Stimulated activated CD8-positive, alpha-beta memory T cell treated with anti-CD3 and anti-CD28 coated beads, Interleukin-15, amount 100 ng/mL, for 48 hours (primary cell): ENCODE measurements at places on chromosomes 11 and 22.
A peak's percentile ranks its signal among the peaks of the same experiment; 100 is the strongest.

DNA sequence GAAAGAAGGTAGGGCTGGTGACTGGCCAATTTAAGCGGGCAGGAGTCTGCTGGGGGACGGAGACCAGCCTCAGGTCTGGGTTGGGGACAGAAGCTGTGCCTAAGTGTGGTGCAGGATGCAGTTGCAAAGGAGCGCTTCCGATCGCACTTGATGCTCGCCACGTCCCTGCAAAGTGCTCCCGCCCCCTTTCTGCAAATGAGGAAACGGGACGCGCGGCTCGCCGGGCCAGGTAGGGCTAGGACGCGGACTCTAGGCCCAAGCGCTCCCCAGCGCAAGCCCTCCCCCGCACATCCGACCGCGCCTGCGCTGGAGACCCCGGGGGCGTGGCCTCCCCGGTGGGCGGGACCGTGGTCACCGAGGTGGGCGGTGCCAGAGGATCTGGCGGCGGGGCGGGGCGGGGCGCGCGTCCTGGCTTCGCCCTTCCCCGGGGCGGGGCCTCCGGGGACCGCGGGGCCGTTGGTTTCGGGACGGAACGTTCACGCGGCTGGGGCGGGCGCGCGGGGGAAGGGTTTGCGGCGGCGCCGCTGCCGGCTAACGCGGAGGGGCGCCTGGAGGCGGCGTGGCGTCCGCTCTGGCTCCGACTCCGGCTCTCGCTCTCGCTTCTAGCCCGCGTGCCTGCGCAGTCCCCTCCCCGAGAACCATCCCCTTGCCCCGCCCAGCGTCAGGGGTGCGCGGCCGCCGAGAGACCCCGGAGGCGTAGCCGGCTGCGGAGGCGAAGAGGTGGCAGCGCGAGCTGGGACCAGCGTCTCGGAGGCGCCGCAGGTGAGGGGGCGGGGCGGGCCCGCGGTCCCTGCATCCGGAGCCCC lies at the start of gene FAM118A:
TSS of gene FAM118A (plus strand) at position 513 of the 806 bp plus-strand sequence. CDS start 12,446 bp downstream, outside the sequence.
- DNase-seq = peak; percentile 93

DNA sequence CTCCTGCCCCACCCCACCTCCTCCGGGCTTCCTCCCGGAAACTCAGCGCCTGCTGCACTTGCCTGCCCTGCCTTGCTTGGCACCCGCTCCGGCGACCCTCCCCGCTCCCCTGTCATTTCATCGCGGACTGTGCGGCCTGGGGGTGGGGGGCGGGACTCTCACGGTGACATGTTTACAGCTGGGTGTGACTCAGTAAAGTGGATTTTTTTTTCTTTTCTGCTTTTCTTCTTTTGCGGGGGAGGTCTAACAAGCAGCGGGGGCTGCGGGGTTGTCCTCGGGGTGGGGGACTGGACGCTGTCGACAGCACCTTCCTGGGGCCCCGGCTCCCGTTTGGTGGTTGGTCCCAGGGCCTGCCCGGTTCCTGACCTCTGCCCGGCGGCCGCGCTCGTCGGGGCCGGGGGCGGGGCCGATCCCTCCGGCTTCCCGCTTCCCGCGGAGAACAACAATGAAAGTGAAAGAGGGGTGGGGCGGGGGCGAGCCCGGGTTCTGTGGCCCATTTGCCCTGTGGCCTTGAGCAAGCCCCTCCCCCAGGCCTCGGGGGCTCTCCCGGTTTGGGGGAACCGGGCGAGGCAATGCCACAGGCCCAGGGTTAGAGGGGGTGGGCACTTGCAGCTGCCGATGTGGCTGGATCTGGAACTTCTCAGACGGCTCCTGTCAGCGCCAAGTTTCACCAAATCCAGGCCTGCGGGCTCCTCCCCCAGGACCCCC lies 975 bp upstream of the MDK start:
- DNase-seq = peak; percentile 57

DNA sequence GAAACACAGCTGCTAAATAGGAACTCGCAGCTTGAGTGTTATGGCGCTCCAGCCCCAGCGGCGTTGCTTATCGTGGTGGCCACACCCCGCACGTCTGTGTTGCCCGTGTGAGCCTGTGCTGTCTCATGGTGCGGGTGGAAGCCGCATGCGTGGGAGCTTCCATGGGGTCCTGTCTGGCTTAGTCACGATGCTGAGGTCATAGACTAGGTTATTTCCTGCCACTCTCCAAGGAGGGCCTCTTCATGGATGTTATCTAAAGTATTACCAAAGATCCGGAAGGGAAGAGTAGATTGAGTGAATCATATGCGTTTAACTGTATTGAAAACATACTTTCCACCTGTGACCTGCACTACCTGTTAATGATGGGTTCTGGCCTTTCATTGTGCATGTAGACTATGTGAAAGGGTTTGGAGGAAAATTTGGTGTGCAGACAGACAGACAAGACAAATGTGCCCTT lies 21.7 kb downstream of the CTTN start:
- no peak for DNase-seq

GRCh38 chr11:63901660-63902059 lies 15.3 kb downstream of the RCOR2 start:
- no peak for DNase-seq

GRCh38 chr11:45655347-45655756 lies 10.1 kb downstream of the CHST1 start:
- peak; percentile 52 for DNase-seq

DNA sequence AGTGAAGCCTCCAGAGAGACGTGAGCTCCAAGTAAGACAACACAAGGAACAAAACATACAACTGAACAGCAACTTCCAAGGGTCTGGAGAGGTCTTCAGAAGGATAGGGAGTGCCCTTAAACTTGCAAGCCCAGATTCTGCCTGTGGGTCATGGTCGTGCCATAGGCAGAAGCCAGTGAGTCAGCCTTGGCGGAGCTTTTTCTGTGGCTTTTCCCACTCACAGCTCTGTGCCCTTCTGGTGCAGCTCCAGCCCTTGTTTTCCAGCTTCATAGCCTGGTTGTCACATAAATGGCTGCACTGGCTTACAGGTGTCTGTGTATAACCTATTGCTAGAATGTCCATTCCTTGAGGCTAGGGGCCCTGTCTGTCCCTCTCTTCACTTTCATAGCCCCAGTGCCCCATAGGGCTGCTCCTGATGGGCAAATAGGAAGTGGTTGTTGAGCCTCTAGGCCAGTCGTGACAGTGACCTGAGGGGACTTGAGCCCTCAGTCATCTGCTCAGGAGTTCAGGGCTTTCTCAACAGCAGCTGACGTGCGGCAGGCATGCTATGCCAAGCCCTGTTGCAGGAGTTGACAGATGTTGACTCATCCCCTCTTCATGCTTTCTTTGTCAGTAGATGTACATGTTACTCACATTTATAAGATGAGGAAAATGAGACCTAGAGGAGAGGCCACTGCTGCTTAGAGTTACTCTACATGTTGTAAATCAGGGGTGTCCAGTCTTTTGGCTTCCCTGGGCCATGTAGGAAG lies 7.4 kb downstream of the MED15 start:
- no peak for DNase-seq

DNA sequence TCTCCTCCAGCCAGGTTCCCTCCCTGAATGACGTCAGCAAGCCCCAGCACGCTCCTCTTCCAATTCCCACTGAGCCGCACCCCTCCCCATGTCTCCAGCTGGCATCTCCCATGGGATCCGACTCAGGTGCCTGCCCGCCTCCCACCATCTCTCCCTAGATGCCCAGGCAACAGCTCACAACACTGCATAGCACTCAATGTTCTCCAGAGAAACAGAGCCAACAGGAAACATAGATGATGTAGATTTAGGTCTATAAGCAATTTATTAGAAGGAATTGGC lies 532.3 kb downstream of the BRD1 start:
- no peak for DNase-seq

- peak; percentile 40 for DNase-seq
These were observed 128.7 kb upstream of the TOP3B start for GRCh38 chr22:22111267-22111751.

DNA sequence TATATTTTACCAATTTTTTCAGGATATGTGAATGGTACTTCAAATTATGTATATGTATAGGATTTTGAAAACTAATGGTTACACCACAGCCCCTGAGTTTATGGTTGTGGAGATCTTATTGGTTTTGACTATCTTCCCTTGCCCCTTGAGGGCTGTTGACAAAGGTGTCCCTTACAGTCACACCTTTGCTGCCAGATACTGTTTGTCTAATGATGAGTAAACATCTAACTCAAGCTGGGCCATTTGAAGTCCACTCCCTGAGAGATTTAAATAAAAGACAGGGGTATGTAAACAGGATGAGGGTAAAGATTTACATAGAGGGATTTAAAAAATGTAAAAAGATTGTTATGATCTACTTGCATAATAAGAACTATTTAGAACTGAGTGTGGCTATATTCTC lies 38.9 kb upstream of the LUZP2 start:
- DNase-seq = no peak

DNA sequence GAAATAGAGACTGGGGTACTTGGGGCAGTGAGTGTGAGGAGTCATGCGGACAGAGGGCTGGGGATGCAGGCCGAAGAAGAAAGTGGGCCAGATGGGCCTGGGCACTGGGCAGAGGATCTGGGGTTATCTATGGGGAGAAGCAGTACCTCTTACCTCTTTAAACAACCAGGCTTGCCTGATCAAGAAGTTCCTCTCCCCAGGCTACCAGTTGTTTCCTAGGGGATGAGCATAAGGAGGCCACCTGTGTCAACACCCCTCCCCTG lies 98.4 kb upstream of the PITPNB start:
- DNase-seq = no peak

DNA sequence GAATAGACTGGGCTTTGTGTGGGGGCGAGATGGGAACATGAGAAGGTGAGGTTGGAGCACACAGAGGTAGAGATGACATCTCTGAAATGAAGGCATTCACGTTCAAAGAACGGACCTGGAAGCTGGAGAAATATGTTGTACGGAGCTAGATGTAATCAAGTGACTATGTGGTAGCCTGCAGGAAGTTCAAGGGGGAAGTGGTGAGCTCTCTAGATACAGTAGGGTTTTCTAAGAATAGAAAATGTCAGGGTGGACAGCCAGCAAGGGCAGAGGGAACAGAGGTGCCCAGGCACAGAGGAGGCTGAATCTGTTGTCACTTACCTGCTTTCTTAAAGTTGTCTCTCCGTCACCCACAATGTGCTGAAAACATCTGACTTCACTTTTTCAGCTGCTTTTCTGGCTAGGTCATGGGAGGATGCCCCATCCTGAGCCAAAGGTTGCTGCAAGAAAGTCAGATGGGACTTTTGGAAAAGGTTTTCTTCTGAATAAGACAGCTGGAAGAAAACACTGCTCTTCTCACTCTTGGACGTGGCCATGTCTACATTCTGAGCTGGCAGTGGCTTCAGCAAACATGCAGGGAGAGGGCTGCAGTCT lies 171.5 kb upstream of the B3GAT1 start:
- DNase-seq = no peak

DNA sequence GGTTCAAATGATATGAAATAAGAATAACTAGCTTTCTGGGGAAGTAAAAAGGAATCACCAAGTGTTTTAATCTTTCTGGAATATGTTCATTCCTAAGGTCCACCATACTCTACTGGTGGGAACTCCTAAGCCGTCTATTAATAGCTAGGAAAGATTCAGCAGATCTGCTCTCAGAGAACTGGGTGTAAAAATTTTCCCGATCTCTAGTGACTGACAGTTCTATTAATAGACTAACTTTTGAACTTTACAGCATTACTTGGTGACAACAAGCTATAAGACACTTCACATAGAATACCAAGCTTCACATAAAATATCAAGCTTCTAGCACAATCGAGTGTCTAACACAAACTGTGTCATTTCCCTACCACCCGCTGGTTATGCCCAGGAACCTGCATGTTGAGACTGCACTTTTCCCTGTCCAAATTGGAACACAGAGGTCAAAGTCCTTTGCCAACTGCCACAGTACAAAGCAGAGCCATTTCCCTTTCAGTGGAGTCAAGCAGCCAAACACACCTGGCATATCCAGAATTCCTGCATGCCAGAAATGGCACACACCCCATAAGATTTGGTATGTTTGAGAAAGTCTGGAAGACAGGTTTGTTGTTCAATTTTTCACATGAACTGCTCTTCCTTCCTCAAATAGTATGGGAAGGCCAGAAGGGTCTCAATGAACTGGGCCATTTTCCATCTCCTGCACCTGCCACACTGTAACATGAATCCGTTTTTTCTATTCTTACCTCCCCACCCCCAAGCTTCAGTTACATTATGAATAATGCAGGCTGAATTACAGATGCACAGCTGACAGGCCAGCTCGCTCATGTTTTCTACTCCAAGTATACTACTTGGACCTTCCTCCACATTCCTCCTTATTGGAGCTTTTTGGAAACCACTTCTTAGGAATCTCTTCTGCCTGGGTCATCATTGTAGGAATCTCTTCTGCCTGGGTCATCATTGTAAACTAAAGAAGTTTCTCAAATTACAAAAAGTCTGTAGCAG lies 3.7 kb downstream of the OSBP start:
- DNase-seq = no peak

DNA sequence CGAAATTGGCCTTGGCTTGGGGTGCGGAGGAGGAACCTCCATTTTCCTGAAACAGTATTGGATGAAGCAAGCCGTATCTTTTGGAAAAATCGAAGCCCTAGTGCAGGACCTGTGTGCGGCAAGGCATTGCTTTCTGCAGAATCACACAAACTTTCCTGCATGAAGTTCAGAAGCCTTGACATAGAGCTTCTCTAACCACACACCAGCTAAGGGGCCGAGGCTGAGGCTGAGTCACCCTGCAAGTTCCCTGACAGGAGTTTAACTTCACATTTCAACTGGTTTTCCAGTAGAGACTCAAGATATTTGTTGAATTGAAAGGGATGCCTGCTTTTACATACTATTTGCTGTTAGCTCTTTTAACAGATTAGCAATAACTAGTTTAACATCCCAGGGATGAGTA lies 67.8 kb downstream of the TCF20 start:
- DNase-seq = peak; percentile 32

DNA sequence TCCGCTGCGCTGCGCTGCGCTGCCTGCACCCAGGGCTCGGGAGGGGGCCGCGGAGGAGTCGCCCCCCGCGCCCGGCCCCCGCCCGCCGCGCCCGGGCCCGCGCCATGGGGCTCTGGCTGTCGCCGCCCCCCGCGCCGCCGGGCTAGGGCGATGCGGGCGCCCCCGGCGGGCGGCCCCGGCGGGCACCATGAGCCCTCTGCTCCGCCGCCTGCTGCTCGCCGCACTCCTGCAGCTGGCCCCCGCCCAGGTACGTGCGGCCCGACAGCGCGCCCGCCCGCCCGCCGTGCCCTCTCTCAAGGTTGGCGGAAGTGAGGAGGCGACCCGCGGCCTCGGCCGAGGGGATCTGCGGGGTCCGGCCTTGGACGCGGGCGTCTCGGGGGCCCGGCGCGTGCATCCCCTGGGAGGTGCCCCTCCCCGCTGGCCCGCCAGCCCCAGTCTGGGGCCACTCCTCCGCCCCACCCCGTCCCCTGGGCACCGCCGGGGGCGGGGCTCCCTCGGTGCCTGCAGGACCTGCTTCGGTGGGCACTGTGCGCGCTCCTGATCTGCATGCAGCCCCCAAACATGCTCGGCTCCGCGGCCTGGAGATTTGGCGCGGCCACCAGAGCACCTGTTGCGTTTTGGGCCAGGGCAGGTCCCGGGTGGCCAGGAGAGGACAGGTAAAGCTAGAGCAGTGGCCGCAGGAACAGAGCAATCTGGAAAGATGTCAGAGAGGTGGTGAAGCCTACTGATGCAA lies 429 bp downstream of the VEGFB start:
- DNase-seq = no peak
